GM13977 (cell line): ENCODE measurements at places on chromosomes 16 and 17.
A peak's percentile ranks its signal among the peaks of the same experiment; 100 is the strongest.

DNA sequence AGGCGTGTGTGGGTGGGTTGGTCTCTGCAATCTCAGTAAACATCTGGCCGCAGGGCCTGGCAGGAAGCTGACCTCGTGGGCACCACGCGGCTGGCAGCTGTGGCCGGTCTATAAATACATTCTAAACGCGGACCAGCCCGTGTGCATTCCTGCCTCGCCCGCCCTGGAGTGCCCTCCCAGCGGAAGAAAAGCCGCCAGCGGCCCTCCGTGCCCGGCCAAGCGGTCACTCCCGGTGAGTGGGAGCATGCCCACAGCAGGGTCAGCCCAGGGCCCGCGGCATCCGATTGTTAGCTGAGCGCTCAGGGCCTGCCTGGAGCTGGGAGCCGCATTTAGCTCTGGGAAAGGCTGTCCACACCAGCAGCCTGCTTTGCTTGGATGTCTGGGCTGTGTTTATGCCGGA lies 10.3 kb downstream of the ZNF469 start:
- DNase-seq, result no peak

- DNase-seq, result no peak
Measured at GRCh38 chr17:13776027-13776551, 174.4 kb upstream of the HS3ST3A1 start.

DNA sequence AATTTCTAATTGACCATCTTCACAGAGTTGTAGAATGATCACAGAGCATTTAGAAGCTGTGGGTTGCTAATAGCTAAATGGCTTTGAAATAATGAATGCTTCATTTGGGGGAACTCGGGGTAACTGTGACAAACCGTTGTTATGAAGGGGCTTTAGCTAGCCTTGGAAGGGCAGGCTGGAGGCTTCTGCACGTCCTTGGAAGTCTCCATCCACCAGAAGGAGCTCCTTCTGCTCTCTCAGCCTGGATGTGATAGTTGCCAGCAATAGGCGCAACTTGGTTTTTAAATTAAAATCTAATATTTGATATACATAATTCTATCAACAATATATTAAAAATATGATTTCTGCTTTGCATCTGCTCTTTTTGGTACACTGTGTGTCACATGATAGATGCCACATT lies 200.5 kb downstream of the RPTOR start:
- no peak for DNase-seq

GRCh38 chr16:66035096-66035495 lies 331.4 kb upstream of the CDH5 start:
- no peak for DNase-seq

- peak; percentile 99 for DNase-seq
Measured at GRCh38 chr17:81295031-81295675, at the start of gene SLC38A10. Gene SLC38A10 (minus strand): TSS chr17:81295307. CDS start chr17:81294921, 386 bp downstream.

GRCh38 chr16:11051879-11052808 lies 107.8 kb downstream of the CLEC16A start:
- peak; percentile 70 for DNase-seq

DNA sequence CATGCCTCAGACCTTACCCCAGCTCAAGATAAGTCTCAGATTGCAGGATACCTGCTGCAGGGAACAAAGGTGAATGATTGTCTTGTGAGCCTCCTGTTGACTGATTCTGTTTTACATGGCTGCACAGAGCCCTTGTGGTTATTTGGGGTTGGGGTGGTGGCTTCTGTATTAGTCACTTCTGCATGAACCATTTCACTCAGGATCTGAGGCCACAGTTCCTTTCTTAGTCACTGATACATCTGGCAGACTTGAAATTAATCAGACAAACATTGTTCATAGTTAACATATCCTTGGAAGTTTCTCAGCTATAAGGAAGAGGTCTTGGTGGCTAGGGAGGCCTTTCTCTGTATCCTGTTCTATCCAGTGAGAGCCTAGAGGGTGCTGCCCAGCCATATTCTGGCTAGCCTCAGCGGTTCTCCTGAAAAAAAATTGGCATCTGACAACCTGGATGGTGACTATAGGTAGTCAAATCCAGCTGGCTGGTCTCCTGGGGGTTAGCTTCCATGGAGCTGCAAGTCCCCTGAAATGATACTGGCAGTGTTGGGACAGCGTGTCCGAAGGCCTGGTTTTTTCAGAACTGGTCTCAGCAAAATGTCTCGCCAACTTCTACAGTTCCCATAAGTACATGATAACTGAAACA lies 8.4 kb upstream of the PLK1 start:
- DNase-seq, result peak; percentile 74

- DNase-seq, result no peak
Measured at GRCh38 chr17:1787301-1787902, 25.5 kb downstream of the SERPINF1 start.

- no peak for DNase-seq
Measured at GRCh38 chr17:78621720-78622490, 44.7 kb upstream of the DNAH17 start.

DNA sequence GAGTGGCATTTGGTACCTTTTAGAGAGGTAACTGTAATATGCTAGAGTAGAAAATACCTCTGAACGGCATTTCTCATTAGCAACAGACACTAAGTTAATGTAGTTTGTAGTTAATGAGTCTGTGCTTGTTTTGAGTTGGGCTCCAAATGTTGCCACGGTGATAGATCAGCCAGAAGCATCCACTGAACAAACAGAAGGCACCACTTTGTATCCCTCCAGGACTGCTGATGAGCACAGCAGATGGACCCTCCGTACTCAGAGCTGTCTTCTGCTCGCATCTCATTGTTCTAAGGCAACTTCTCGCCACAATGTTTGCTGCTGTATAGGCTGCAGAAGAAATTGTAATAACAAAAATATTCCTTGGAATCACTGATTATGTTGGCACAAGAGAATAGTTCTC lies 56.1 kb downstream of the TNRC6C start:
- no peak for DNase-seq

DNA sequence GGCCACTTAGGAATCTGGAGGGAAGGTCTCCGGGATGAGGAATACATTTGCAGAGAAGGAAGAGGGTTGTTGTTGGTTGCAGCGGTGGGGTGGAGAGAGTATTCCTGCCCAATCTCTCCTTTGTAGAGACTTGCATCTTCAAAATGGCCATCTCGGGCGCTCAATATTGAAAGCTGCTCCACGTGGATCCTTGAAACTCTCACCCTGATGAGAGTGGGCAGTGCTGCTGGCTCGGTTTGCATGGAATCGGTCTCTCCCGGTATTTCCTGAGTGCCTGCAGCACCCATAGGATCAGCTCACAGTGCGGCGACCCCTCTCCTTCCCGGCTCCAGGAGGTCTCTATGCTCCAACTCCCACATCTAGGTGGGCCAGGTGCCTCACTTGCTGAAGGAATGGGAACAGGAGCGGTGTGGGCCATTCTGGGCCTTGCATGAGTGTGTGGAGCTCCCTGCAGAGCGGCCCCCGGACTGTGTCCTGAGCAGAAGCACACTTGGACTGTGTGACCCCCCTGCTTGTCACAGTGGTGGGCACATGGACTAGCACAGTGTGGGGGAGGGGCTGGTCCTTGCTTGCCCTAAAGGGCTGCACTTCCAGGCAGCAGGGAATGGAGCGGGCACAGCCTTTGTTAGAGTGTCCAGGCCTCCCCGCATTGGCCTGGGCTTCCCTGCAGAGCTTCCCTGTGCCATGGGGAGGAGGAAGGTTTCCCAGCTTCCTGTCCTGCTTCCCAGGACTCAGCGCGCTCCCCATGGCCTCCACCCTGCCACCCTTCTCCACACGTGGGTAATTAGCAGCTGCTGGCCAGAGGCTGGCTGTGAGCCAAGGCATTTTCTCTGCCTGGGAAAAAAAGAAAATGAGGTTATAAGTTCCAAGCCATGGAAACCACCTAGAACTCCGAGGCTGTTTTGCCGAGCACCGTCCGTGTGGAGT lies 139.3 kb downstream of the IRF8 start:
- DNase-seq, result no peak

- no peak for DNase-seq
Measured at GRCh38 chr17:57788725-57789124, 43.6 kb upstream of the CCDC182 start.

DNA sequence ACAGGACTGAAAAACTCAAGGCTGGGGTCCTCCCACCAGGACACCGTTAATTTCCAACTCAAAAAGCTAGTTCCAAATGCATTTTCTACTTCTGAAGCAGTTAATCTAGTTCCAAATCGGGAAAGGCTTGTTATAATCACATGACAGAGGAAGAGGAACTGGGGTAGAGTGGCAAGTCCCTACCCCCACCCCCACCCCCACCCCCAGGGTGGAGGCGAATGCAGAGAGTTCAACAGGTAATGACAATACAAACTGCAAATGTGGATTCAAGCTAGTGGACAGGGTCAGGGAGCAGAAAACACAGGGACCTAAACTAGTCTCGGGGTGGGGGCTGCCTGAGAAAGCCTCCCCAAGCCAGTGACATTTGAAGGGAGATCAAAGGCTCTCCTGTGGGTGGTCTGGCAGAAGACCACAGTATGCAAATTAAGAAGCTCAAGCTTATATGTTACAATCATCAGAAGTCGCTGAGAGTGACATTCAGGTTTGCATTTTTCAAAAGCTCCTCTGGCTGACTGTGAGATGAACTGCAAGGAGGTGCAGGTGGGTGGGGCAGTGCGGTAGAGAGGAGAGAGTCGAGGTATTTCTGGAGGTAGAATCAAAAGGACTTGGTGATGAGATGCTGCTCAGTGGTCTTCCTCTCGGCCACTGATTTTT lies 56.4 kb upstream of the SLC25A19 start:
- DNase-seq, result peak; percentile 65

GRCh38 chr16:47778106-47778801 lies 317.1 kb downstream of the PHKB start:
- no peak for DNase-seq

DNA sequence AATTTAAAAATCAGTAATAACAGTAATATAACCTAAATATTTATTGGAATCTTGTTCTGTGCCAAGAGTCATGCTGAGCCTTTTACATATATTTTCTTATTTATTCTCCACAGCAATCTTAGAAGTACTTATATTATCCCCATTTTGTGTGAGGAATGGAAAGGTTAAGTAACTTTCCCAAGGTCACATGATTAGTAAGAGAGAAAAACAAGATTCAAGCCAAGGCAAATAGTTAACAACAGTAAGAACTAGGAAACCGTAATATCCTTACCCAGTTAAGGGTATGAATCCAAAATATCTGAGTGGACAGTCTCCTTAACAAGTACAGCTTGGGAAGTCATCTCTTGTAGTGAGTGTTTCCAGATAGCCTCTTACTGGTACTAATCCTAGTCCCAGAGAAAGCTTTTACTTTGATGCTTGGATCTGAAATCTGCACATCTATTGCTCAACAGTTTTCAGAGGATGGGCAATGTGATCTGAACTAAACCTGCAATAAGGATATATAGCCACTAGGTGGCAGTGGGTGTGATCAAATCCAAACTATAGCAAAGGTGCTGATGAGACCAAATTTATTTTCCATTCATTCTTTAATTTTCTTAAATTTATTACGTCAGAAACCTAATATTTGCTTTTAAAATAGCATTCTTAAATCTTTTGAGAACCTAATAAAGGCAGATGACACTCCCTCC lies 23.3 kb downstream of the SHISA6 start:
- DNase-seq, result no peak

DNA sequence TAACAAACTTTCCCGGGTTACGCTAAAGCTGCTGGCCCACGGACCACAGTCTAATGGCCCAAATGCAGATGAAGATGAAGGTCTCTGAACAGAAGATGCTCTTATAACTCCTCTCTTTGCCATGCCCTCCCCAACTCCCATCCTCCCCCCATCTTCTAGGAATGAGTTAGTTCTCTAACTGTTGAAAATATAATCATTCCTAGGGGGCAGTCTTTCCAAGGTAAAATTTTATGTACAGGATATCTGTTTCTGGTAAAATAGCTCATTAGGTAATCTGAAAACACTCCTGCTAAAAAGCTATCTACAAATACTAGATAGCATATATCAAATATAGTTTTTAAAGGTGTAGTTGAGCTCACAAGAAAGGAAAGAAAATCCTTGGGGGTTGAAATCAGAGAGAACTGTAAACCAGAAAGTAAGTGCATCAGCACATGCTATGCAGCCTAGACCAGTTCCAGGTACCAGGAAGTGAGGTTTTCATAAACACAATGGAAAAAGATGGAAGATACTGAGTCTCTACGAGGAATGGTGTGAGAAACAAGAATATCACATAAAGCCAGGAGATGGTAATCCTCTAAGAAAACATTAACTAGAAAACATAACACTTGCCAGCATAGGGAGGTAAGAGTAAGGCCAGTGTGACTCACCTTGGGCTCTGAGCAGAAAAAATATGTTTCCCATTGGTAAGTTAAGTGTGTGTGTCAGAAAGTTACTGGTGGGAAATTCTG lies 38.1 kb downstream of the CMC2 start:
- DNase-seq, result no peak

DNA sequence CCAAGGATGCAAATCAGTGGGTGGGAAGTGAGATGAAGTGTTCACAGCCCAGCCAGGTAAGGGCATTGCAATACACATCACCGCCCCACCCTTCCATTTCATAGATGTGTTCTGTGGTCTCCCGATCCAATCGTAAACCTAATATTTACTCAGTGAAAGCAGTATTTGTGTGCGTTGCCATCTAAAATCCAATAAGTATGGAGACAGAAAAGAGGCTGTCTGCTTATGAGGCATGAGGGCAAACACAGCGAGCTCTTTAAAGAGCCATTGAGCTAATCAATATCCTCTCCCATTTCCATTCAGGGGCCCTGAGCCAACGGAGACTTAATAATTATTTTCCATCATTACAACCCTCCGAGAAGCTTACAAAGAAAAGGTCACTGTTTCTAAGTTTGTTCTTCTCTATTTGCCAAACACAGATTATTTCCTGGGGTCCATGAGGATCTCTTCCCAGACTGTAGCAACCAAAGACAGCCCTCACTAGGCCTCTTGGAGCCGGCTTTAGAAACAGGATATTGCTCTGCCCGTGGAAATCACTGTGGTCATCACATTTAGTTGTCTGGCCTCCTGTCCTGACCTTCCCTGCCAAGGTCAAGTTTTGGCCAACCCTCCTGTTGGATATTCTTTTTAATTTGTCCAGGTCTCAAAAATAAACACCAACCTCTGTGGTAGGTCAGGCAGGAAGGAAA lies 120.1 kb downstream of the SLC39A11 start:
- DNase-seq, result no peak

- no peak for DNase-seq
Measured at GRCh38 chr16:17828012-17828411, 357.3 kb upstream of the XYLT1 start.

DNA sequence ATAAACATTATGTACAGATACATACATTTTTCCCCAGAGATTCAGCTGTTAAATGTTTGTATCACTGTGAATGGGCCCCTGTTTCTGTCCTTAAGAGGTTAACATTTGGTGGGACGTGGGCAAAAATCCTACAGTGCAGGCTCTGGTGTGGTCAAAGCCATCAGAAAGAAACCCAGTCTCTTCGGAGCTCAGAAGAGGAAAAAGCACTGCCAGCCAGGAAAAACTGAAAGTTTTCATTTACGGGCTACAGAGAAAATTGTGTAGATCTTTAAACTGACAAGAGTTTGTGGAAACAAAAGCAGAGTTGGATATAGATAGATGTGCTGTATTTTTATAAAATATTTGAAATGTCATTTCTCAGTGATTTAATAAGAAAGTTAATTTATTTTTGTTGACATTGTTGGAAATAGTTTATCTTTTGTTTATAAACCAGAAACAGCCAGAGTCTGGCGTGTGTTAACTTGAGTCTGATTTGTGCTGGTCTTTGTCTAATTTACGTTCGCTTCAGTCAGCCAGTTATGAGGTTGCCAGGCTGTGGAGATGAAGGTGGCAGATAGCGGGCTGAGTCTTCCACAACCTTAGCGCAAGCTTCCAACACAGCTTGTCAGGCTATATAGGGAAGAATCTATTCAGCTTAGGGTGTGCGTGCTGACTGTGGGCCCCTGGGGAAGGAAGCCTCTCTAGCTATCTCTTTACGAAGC lies 9.5 kb upstream of the TEKT3 start:
- DNase-seq, result no peak

GRCh38 chr17:31060791-31061550 lies 33.8 kb upstream of the NF1 start:
- no peak for DNase-seq
